ENCODE measurements at places on chromosomes 4 and X.

- no peak for DNase-seq
Measured at GRCh38 chr4:6876440-6876839, 33.2 kb upstream of the TBC1D14 start.

DNA sequence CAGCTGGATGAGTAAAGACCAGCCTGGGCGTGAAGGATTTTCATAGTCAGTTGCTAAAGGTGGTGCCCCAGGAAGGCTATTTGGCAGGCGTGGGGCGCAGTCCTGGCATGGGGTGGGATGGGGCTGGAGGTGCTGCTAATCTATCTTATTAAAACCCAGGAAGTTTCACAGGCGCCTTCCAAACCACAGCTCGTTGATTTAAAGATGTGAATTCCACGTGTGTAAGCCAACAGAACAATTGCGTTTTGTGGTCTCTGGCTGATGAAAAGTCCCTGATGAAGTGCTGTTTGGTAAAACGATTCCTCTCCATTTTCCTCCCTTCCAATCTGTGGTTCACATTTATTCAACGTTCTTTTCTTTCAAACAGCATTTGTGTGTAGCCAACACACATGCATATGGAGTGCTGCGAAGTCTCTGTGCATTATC lies 105.0 kb downstream of the TBL1X start:
- DNase-seq = peak; percentile 13

GRCh38 chr4:88702782-88703181 lies 5.2 kb upstream of the NAP1L5 start:
- no peak for DNase-seq

DNA sequence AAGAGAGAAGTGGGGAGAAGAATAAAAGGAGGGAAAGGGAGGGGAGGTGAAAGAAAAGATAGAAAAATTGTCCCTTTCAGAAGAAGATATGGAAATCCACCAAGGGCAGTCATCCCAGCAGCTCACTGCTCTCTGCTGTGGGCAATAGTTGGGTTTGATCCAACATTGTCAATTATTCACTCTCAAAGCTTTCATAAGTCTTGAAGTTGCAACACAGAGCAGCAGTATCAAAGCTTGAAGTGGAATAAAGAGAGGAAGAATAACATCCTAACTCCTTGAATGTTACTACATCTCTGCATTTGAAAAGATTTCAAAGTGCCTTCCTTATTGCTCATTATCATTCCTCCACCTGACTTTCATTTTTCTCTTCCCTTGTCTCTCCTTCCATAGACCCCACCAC lies 62.3 kb upstream of the HHIP start:
- peak; percentile 69 for DNase-seq

DNA sequence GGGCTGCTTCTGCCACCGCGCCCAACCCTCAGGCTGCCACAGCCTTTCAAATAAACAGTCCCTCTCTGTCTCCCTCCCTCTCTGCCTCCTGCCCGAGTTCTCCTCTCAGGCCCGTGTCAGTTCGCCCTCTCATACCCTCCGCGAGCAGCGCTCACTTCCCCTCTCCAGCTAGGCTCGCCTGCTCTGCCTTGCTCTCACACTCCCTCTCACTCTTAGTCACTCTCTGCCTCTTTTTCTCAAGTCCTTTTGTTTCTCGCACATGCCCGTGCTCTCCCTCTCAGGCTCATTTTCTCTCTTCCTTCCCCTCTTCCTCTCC lies 3.2 kb downstream of the EFNB1 start:
- peak; percentile 46 for DNase-seq

DNA sequence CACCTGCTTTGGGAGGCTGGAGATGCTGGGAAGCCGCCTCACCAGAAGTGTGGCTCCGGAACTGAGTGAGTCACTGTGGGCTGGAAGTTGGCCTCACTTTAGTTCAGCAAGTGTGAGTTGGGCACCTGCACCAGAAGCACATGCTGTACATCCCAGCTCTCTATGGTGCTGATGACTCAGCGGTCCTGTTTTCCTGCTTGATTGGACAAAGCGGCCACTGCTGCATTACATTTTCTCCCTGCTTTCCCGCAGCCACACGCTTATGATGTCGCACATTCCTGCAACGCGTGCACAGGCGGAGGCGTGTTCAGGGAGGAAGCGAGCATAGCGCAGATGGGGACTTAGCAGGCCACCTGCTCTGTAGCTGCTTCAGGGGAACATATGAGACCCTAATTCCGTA lies 26.7 kb upstream of the CLDN34 start:
- DNase-seq = peak; percentile 39

DNA sequence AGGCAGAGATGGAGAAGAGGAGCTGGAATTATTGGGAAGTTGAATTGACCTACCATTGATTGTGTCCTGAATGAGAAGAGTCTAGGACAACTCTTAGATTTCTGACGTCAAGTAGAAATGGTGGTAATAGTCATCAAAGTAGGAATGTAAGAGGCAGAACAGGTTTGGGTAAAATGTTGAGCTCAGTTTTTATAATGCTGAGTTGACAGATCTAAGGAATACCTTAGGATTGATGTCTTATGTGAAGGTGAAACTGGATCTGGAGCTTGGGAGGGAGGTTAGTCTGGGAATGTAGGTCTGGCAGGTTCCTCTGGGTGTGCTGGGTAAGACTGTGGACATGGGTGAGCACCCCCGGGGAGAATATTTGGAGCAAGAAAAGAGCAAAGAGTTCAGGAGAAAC lies 31.9 kb downstream of the JADE1 start:
- DNase-seq = no peak

GRCh38 chr4:97394653-97395052 lies 748.6 kb downstream of the STPG2 start:
- DNase-seq = peak; percentile 1

- no peak for DNase-seq
Measured at GRCh38 chr4:87120411-87121162, 99.8 kb downstream of the KLHL8 start.

GRCh38 chr4:67934628-67935027 lies 28.7 kb downstream of the TMPRSS11A start:
- no peak for DNase-seq

GRCh38 chrX:78643096-78643495 lies 16.0 kb downstream of the RTL3 start:
- peak; percentile 15 for DNase-seq

GRCh38 chr4:124757126-124757525 lies 44.6 kb upstream of the ANKRD50 start:
- DNase-seq = no peak

- DNase-seq = no peak
Measured at GRCh38 chrX:13001097-13001496, 26.2 kb downstream of the TMSB4X start.

- DNase-seq = no peak
Measured at GRCh38 chrX:124606724-124607123, 260.4 kb downstream of the SH2D1A start.

DNA sequence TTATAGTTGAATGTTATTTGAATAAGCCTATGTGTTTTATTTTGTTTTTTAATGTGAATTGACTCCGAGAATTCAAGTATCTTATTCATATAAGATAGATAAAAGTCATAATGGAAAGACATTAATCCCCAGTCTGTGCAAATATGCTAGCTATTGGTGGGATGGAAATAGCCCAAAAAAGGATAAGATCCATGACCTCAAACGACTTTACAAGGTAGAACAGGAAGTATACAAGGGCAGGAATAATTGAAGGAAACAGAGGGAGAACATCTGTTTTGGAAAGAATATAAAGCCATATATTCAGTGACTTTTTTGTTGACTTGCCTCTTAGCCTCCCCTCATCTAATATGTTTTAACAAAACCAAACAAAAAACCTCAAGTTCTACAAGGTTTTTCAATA lies 9.0 kb downstream of the ABCE1 start:
- DNase-seq = no peak

- no peak for DNase-seq
Measured at GRCh38 chrX:68433155-68433980, at the start of gene OPHN1. TSS of gene OPHN1 (minus strand) at chrX:68433495. CDS start at chrX:68433020, 475 bp downstream.

DNA sequence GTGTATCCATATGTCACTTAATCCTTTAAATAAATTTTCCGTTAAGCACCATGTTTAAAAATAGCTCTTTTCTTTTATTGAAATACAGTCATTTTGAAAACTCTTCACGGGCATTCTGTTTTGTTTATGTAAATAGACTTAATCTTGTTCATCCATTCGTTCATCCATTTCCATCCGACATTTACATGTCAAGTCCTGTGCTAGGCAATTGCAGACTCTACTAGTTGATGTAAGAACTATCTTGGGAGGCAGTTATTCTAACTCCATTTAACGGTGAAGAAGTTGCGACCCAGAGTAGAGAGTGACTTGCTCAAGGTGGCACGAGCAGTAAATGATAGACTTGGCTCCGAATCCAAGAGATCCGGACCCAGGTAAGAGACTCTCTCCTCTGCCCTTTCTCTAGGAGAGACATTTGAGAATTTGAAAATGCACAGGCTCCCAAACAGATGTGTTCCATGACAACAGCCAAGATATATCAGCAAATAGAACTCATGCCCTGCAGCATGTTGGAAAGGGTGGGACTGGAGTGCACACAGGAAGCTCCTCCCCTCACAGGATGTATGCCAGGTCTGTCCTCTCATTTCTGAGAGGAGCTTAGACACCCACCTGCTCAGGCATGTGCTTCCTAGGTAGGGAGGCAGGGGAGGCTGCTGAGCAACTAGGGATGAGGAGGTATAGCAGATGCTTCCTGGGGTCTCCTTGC lies 64.5 kb downstream of the DRD5 start:
- no peak for DNase-seq

DNA sequence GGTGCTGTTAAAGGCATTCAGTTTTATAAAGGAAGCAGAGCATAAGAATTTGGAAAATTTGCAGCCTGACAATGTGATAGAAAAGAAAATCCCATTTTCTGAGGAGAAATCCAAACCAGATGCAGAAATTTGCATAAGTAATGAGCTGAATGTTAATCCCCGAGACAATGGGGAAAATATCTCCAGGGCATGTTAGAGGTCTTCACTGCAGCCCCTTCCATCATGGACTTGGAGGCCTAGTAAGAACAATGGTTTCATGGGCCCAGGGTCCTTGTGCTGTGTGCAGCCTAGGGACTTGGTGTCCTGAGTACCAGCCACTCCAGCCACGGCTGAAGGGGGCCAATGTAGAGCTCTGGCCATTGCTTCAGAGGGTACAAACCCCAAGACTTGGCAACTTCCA lies 542.7 kb upstream of the NR3C2 start:
- DNase-seq = no peak

GRCh38 chrX:31124536-31124935 lies 52.7 kb upstream of the FTHL17 start:
- DNase-seq = no peak

DNA sequence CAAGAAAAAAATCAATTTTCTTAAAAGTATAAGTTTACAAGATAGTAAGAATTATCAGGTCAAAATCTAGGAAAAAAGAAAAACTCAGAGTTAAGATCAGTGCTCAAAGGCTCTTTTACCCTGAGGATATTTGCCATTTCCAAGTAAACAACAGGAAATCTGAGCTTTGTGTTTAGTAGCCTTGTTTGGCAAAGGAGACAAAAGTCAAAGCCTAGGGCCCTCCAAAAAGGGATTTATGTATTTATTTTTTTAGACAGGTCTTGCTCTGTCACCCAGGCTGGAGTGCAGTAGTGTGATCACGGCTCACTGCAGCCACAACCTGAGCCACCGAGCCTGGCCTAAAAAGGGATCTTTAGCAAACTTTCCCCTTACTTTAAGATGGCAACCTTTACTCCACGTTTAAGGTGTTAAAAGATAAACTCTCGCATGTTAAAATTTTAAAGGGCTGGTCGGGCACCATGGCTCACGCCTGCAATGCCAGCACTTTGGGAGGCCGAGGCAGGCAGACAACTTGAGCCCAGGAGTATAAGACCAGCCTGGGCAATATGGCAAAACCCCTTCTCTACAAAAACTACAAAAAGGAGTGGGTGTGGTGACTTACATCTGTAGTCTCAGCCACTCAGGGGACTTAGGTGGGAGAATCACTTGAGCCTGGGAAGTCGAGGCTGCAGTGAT lies 21.3 kb upstream of the OPHN1 start:
- DNase-seq = no peak

- DNase-seq = no peak
Measured at GRCh38 chr4:36053930-36054329, 190.4 kb downstream of the ARAP2 start.

DNA sequence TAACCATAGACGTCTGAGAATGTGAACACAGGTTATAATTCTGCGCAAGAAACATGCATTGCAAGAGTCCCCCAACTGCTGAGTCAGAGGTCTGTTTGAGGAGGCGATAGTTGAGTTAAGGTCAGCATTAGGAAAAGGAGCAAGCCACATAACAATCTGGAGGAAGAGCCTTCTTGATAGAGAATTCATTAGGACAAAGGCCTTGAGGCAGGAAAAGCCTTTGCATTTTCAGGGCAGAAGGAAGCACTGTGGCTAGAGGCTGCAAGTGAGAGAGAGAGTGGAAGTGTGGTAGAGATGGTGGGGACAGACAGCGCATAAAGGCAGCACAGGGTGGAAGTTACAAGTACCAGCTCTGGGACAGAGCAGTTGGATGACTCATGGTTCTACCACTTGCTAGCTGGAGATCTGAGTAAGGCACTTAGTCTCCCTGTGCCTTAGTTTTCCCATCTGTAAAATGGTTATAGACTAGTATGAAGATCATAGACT lies 125.8 kb upstream of the LNX1 start:
- DNase-seq = peak; percentile 16

- no peak for DNase-seq
Measured at GRCh38 chrX:109704563-109704962, 28.5 kb downstream of the ACSL4 start.

GRCh38 chr4:124097447-124097846 lies 615.1 kb downstream of the ANKRD50 start:
- peak; percentile 61 for DNase-seq

DNA sequence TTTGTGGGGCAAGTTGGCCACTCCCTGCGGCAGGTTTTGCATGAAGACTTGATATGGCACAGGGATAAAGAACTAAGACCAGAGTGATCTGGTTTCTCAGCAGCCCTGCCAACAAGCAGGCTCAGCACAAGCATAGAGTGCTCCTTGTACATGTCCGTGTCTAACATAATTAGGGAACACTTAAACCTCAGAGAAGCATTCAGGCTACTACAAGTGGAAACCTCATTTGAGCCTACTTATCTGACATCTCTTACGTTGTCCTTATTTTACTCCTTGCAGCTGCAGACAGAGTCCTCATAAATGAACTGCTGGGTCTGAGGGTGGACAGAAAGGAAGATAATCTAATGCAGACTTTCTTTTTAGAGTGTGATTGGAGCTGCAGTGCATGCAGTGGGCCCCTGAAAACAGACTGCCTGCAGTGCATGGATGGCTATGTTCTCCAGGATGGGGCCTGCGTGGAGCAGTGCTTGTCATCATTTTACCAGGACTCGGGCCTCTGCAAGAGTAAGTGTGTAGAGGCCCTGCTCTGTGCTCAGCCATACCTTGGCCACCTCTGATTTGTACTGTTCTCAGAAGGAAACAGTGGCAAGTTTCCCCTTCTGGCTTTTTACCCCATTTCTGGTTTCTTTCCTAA lies 179.1 kb upstream of the ANXA3 start:
- no peak for DNase-seq

DNA sequence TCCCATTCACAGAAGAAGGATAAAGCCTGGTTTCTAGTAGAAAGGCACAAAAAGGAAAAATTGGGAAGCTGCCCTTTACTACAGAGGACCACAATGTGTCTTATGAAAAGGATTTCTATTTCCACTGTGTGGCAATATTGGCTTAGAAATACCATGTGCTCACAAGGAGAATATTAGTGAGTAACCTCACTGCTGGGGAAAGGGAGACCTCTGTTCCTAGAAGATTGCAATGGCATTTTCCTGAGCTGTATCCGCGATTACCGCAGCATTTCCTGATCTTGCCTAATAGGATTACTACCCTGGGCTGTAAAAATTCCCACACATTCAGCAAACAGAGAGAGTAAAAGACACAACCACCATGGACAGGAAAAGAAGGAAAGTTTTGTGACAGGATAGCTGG lies 308.8 kb upstream of the TECRL start:
- peak; percentile 7 for DNase-seq

- no peak for DNase-seq
Measured at GRCh38 chr4:2436301-2436700, 17.5 kb downstream of the CFAP99 start.

All from skeletal muscle cell (primary cell).